Left ventricle myocardium inferior (tissue), 1 donor: ENCODE measurements at places on chromosomes 13 and 19. TPM values are rescaled to one million over a fixed set of nuclear protein-coding genes. Genes with fewer than 3 reads are reported as not detected.
A peak's percentile ranks its signal among the peaks of the same experiment; 100 is the strongest.

The SLC25A42 gene
- 27.2 TPM for total RNA-seq

The ZSCAN18 gene
- total RNA-seq, result 76.1 TPM

The SLC46A3 gene
- total RNA-seq, result 16.7 TPM

The RFPL4AL1 gene
- not detected for total RNA-seq

The TSHZ3 gene
- 2.9 TPM for total RNA-seq

The URAD gene
- not detected for total RNA-seq

The C19orf73 gene
- total RNA-seq, result 1.6 TPM

The SLITRK6 gene
- total RNA-seq, result 0.93 TPM

The POLR2I gene
- 130 TPM for total RNA-seq

The ZNF324B gene
- 3.1 TPM for total RNA-seq

The FUT1 gene
- total RNA-seq, result 1.8 TPM

The MED25 gene
- 65.8 TPM for total RNA-seq

The ZFP82 gene
- 5.0 TPM for total RNA-seq

The KLK6 gene
- total RNA-seq, result not detected

The LILRB3 gene
- 4.7 TPM for total RNA-seq

The OR7C1 gene
- total RNA-seq, result not detected

The HPN gene
- total RNA-seq, result 3.4 TPM

The MYO16 gene
- 1.7 TPM for total RNA-seq

The CPAMD8 gene
- total RNA-seq, result 13.7 TPM

The PLK5 gene
- total RNA-seq, result not detected

- H3K27me3 ChIP-seq, result no peaks in the 10 kb centered on the region
- no peak for DNase-seq
- no peaks in the 10 kb centered on the region for H3K36me3 ChIP-seq
- H3K27ac ChIP-seq, result no peak overlapping the region
These were observed 1467.3 kb upstream of the MIR17HG start for GRCh38 chr13:89880201-89880600.

- peak overlapping the region; percentile 5 for H3K27ac ChIP-seq
- no peaks in the 10 kb centered on the region for H3K27me3 ChIP-seq
- H3K4me3 ChIP-seq, result no peak overlapping the region
These were observed 112.6 kb downstream of the KCTD12 start for GRCh38 chr13:76773448-76774094.

GRCh38 chr19:52935434-52935833, 12.2 kb upstream of the ZNF888 start:
- H3K4me1 ChIP-seq, result no peaks in the 10 kb centered on the region
- H3K36me3 ChIP-seq, result no peaks in the 10 kb centered on the region
- no peak overlapping the region for H3K4me3 ChIP-seq
- no peak overlapping the region for H3K27ac ChIP-seq

DNA sequence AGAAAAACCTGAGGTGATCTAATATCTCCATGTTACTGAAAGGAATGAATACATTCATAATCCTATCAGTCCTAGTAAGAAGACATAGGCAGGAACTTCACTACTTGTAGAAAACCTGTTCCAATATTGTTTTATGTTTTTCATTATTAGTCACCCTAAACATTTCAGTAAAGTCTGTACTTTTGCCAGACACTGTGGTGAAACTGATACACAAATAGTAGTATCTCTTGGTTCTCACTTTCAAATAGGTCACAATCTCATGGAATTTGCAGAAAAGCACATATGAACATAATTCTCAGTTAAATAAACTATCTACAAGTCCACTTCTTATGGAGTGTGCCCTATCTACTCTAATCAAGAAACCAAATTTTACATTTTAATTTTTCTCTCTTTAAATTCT, 88.3 kb upstream of the PCDH9 start:
- H3K4me1 ChIP-seq, result no peaks in the 10 kb centered on the region
- H3K4me3 ChIP-seq, result no peak overlapping the region
- no peak overlapping the region for H3K27ac ChIP-seq
- no peaks in the 10 kb centered on the region for H3K27me3 ChIP-seq
- DNase-seq, result no peak
- no peaks in the 10 kb centered on the region for H3K36me3 ChIP-seq

GRCh38 chr13:95276037-95276505, 25.2 kb downstream of the ABCC4 start:
- H3K27ac ChIP-seq, result peak overlapping the region; percentile 30
- no peaks in the 10 kb centered on the region for H3K36me3 ChIP-seq
- no peak for DNase-seq
- peaks cover 53% of the 10 kb centered on the region for H3K4me1 ChIP-seq
- no peaks in the 10 kb centered on the region for H3K27me3 ChIP-seq
- no peak overlapping the region for H3K4me3 ChIP-seq

DNA sequence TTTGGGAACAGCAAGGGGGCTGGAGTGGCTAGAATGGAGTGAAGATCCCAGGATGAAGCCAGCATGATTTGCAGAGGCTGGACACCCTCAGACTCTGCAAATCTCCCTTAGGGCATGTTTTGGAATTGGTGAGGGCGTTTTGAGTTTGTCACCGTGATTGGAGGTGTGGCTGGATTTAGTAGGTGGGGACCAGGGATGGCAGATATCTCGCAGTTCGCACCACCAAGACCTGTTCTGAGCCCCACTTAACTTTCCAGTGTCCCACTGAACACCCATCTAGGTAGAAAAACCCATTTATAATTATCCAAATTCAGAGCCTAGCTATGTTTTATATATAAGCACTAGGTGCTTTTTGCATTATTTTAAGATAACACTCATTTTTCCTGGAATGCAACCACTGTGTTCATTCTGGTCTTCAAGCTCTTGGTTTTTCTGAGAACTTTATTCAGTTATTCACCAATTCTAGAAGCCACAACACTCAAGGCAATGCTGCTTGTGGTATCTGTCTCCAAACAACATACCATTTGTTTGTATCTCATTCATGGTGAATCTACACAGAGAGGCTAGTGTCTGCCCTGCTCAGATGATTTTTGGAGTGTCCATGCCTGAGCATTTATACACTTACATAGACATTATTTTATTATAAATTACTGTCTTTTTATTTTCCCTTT, 3.0 kb upstream of the NANOS2 start:
- no peaks in the 10 kb centered on the region for H3K4me1 ChIP-seq
- H3K27me3 ChIP-seq, result peaks cover 74% of the 10 kb centered on the region
- no peak overlapping the region for H3K4me3 ChIP-seq
- H3K27ac ChIP-seq, result no peak overlapping the region
- H3K36me3 ChIP-seq, result no peaks in the 10 kb centered on the region
- DNase-seq, result no peak

DNA sequence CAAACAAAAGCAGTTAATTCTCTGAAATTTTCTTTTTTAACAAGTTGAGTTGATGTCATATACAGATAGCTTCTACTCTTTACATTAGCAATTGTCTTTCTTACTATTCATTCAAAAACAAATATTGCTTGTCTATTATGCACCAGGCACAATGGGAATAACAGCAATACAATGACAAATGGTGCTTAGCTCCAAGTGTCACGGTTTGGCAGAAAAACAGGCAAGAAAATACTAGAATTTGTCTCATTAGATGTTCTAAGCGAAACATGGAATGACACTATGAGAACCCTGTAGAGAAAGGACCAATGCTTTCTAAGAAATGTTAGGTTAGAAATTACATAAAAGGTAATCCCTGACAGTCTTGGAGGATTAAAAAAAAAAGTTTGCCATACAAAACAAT, 187.6 kb downstream of the PCDH9 start:
- H3K4me3 ChIP-seq, result no peak overlapping the region
- no peaks in the 10 kb centered on the region for H3K36me3 ChIP-seq
- no peaks in the 10 kb centered on the region for H3K4me1 ChIP-seq
- no peak for DNase-seq
- no peaks in the 10 kb centered on the region for H3K27me3 ChIP-seq

DNA sequence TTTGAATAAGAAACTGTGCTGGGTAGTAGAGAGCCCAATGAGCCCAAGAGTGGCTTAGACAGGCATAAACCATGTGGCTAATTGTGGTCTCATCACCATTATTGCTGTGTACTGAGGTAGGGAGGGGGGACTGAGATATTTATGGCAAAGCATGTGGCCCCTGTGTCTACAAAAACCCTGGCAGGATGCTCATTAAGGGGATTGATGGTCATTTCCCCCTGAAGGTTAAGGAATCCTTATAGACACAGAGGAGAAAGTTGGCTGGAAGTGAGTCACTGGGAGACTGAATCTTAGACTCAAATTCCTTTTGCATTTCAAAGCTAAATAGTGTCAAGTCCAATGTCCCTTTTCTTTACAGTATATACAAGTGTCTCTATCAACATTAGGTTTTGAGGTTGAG, 9.8 kb upstream of the DACT3 start:
- no peak overlapping the region for H3K4me3 ChIP-seq
- no peak for DNase-seq
- no peak overlapping the region for H3K27ac ChIP-seq
- no peaks in the 10 kb centered on the region for H3K27me3 ChIP-seq

GRCh38 chr19:56156768-56157167, 15.7 kb downstream of the ZNF444 start:
- DNase-seq, result peak; percentile 38
- peaks cover 26% of the 10 kb centered on the region for H3K4me1 ChIP-seq
- peaks cover 35% of the 10 kb centered on the region for H3K36me3 ChIP-seq
- peak overlapping the region; percentile 83 for H3K27ac ChIP-seq

GRCh38 chr13:46347277-46347676, 39.8 kb downstream of the RUBCNL start:
- DNase-seq, result no peak
- no peaks in the 10 kb centered on the region for H3K4me1 ChIP-seq
- no peak overlapping the region for H3K4me3 ChIP-seq

DNA sequence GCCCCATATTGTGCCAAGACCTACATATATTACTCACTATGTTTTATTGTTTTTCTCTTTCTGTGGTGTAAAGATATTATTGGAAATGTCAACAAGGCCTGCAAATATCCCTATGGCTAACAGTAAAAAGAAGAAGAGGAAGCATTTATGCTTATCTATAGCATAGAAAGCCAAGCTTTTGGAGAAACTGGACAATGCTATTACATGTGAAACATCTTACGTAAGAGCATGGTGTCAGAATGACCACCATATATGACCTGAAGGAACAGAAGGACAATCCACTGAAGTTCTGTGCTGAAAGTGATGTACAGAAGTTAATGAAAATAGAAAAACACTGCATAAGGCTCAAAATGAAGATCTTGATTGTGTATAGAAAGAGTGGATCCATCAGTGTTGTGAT, 145.2 kb downstream of the KCTD12 start:
- no peak overlapping the region for H3K27ac ChIP-seq
- no peaks in the 10 kb centered on the region for H3K4me1 ChIP-seq
- no peaks in the 10 kb centered on the region for H3K27me3 ChIP-seq
- no peak for DNase-seq
- no peaks in the 10 kb centered on the region for H3K36me3 ChIP-seq
- H3K4me3 ChIP-seq, result no peak overlapping the region

- H3K36me3 ChIP-seq, result no peaks in the 10 kb centered on the region
- DNase-seq, result no peak
- peaks cover under 1% of the 10 kb centered on the region for H3K4me1 ChIP-seq
- H3K27ac ChIP-seq, result no peak overlapping the region
These were observed 10.9 kb upstream of the AKAP11 start for GRCh38 chr13:42260903-42261654.

GRCh38 chr19:48363500-48363809, 285 bp downstream of the TMEM143 start:
- peaks cover 11% of the 10 kb centered on the region for H3K4me1 ChIP-seq
- peak overlapping the region; percentile 95 for H3K27ac ChIP-seq
- no peak for DNase-seq
- peak overlapping the region; percentile 79 for H3K4me3 ChIP-seq
- peaks cover 10% of the 10 kb centered on the region for H3K36me3 ChIP-seq

DNA sequence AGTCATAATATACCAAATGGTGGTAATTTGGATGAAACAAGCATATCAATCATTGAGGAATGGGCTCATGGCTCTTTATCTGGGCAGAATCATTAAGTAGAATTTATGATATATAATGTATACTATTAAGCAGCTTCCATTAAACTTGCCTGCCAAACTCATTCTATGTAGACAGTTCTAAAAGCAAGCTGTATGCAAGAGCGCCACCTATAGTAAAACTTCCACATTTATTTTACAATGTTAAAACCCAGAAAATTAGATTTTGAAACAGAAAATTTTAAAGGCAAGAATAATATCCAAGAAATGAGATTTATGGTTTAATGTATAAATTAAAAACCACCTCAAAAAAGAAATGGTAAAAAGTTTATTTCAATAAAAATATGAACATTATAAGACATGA, 161.5 kb downstream of the MZT1 start:
- H3K27ac ChIP-seq, result no peak overlapping the region
- H3K4me3 ChIP-seq, result no peak overlapping the region
- no peaks in the 10 kb centered on the region for H3K27me3 ChIP-seq
- no peak for DNase-seq

DNA sequence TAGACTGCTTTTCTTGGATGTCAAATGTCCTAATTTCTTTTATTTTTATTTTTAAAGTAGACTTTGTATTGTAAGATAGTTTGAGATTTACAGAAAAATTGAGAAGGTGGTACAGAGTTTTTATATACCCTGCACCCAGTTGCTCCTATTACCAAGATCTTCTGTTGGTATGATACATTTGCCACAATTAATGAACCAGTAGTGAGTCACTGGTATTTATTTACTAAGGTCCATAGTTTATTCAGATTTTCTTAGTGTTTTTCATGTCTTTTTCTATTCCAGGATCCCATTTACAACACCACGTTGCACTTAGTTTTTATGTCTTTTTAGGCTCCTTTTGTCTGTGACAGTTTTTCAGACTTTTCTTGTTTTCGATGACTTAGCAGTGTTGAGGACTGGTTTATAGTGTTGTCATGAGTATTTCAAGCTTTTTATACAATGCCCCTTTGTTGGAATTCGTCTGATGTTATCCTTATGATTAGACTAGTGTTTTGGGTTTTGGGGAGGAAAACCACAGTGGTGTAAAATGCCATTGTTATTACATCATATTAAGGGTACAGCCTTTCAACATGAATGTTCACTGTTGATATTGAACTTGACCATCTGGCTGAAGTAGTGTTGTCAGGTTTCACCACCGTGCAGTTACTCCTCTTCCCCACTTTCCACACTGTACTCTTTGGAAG, 35.9 kb downstream of the COG3 start:
- no peak for DNase-seq
- peak overlapping the region; percentile 17 for H3K27ac ChIP-seq
- H3K4me1 ChIP-seq, result no peaks in the 10 kb centered on the region
- no peak overlapping the region for H3K4me3 ChIP-seq
- peaks cover 86% of the 10 kb centered on the region for H3K36me3 ChIP-seq

DNA sequence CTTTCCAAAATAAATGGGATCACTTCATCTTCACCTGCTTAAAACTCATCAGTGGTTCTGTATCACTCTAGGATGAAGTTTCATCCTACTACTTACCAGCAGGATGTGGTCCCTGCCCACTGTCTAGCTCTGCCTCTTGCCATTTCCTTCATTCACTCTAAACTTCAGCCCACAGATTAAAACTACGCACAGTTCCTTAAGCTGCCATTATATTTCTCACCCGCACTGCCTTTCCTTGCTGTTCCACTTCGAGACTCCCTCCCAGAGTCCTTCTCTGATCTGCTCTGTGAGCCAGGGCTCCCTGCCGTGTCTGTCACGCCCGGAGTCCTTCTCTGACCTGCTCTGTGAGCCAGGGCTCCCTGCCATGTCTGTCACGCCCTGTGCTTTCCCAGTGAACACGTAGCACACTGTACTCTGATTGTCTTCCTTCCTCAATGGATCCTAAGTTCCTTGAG, 52.0 kb upstream of the NPAS1 start:
- peak overlapping the region; percentile 19 for H3K4me3 ChIP-seq
- H3K36me3 ChIP-seq, result no peaks in the 10 kb centered on the region
- peak; percentile 88 for DNase-seq
- H3K27ac ChIP-seq, result peak overlapping the region; percentile 91
- H3K27me3 ChIP-seq, result no peaks in the 10 kb centered on the region
